Stimulated activated CD4-positive, alpha-beta T cell treated with anti-CD3 and anti-CD28 coated beads, Interleukin-1b, Interleukin-23, amount 100 ng/mL, for 1 hour (primary cell): ENCODE measurements at places on chromosomes 1 and 21.

GRCh38 chr1:151124763-151125403, 21.5 kb downstream of the SEMA6C start:
- DNase-seq: no peak

- no peak for DNase-seq
Observed at GRCh38 chr1:97745912-97746311, 174.9 kb downstream of the DPYD start.

- no peak for DNase-seq
Observed at GRCh38 chr1:6300342-6301048, 39.6 kb upstream of the GPR153 start.

DNA sequence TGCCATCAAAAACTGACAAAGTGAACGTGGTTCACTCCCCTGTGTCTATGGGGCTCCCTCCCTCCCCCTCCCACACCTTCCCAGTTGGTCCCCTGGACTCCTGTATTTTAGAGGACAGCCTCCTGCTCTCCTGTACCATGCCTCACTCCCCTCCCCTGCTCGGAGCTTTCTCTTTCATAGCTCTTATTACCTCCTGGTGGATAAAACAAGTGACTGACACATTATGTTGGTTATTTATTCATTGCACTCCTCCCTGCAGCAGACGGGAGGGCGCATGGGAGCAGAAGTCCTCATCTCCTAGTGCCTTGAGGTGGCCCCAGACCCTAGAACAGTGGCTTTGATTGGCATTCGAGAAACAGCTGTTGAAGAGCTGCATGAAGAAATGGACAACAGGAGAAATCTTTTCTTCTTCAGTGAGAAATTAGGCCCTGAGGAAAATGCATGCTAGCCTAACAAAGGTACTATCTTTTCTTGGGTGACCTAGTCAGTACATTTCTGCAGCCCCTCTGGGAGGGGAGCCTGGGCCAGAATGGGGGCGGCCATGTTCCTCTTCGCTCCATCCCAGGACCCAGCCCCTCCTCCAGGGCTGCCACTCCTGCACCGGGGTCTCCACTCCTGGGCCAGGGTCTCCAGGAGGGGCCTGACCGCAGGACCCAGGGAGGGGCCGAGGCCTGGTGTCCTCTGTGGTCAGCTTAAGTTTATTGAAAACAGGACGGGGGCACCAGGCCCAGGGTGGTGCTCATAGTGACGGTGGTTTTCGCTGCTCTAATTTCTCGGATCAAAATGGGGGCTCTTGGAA, 1.2 kb upstream of the TFF1 start:
- DNase-seq: no peak

GRCh38 chr1:153798468-153798780, 23.2 kb downstream of the SLC27A3 start:
- no peak for DNase-seq

DNA sequence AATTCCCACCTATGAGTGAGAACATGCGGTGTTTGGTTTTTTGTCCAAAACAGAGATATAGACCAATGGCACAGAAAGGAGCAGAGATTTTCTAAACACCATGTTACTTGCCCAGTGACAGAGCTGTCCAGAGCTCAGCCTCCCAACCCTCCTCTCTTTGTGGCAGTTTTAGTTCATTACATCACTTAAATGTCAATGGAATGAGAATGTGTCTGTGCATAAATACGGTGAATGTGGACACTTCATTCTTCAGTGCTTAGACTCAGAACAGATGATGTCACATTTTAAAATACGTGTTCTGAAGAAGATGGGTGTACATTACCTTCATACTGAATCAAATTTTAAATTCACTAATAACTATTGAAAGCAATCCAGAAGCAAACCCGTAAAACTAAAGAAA, 374.9 kb downstream of the DSCAM start:
- DNase-seq: no peak

DNA sequence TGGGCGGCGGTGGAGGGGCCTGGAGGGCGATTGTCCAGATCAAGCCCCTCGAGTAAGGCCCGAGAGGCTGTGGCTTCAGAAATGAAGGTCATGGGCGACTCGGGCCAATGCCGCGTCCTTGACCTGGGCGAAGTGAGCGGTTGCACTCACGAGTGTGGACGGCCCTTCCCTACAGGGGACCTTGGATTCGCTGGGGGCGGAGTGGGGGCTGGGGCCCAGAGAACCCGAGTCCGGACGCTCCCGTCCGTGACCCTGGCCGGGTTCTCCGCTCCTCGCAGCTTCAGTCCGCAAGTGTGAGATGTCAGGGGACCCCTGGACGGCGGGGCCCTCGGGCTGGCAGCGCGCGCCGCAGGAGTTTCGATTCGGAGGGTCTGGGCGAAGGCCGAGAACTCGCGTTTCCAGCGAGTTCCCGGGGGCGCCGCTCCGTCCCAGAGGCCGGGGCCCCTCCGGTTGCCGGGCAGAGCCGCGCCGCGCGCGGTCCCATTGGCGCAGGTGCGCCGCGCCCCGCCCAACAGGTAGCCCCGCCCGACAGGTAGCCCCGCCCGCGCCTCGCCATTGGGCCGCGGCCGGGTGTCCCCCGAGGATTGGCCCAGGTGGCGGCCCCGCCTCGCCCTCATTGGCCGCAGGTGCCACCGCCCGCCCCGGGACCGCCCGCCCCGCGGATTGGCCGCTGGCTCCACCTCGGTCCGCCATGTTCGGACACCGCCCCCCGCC, at the start of gene PRKCZ:
Gene PRKCZ (plus strand): TSS at position 694 of the 714 bp plus-strand sequence. CDS start 220 bp downstream, outside the sequence.
- peak; percentile 87 for DNase-seq

- no peak for DNase-seq
Observed at GRCh38 chr1:223712850-223713474, 623 bp downstream of the CAPN2 start.

DNA sequence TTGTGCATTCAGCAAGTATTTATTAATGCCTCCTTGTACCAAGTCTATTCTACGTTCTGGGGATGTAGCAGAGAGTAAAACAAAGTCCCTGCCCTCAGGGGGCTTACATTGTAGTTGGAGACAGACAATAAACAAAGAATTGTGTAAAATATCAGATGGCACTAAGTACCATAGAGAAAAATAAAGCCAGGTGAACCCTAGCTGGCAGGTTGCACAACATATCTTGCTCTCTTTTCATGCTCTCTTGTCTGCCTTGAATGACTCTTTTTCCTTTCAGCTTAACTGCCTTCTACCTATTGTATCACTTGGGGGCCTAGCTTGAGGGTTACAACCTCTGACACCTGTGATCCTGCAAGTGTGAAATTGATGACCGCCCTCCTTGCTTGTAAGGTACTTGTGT, 20.7 kb upstream of the FASLG start:
- no peak for DNase-seq

DNA sequence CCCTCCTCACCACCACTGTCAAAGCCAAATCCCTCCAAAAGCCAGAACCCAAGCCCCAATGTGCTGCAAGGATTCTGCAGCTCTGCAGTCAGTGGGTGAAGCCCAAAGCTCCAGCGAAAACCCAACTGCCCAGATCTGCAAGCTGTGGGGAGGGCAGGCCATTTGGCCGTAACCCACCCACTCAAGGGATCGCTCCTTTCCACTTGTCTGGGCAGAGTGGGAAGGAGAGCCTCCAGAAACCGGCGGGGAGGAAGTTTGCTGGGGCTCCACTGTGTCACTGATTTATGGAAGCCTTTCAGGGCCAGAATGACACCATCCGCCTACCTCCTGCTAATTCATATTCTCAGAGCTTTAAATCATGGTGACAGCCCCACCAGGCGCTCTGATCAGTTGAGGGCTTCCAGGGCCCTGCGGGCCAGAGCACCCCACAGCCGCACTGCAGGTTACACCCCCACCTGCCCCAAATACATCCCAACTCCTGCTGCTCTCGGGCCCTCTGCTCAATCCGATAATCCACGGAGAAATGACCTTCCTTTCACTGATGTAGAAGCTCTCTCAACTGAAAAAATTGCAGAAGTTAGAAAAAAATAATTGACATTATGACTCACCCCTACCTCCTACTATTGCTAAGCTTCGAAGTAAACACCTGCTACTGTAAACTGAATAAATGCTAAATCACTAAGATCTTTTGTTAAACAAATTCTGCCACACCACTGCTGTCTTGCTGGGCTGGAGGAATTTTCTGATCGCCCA, 40.6 kb upstream of the RAB4A start:
- DNase-seq: no peak

- no peak for DNase-seq
Observed at GRCh38 chr1:246151796-246152434, 355.2 kb downstream of the SMYD3 start.

DNA sequence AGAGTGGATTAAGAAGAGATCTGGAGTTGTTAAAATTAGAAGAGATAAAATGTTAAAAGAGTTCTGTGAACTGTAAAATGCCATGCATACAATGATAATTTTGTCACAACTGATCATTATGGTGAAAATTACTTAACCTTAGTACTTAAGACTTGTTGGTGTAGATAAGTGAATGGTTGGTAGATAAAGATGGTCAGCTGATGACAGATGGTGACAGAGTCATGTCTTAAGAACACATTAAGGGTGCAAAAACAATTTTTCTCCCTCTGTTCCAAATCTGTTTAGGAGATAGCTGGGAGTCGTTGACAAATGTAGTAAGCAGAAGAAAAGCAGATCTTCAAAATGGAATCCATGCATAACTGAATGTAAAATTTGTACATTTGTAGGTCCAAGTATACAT, 18.5 kb upstream of the CACHD1 start:
- DNase-seq: no peak

- DNase-seq: no peak
Observed at GRCh38 chr1:98792123-98792522, 130.6 kb downstream of the SNX7 start.

- DNase-seq: no peak
Observed at GRCh38 chr1:12601700-12602658, 16.0 kb downstream of the DHRS3 start.

- DNase-seq: no peak
Observed at GRCh38 chr1:62989497-62989896, 205.6 kb downstream of the ATG4C start.

DNA sequence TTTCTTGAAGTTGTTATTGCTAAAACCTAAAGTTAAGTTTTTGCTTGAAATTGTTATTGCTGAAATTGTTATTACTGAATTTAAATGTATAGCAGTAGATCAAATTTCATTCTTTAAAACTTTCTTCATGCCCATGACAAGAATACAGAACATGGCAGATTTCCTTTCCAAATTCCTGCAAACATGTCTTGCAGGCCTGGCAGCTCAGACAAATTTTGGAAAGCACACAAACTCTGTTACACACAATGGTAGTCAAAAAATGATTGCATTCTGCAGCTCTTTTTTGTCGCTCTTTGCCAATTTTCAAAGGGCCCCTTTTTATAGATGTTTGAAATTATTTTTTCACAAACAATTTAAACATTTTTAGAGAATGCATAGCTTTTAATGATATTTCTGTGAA, 1292.3 kb upstream of the B3GALT2 start:
- DNase-seq: no peak

GRCh38 chr1:208240662-208241355, 3.4 kb downstream of the PLXNA2 start:
- DNase-seq: no peak

DNA sequence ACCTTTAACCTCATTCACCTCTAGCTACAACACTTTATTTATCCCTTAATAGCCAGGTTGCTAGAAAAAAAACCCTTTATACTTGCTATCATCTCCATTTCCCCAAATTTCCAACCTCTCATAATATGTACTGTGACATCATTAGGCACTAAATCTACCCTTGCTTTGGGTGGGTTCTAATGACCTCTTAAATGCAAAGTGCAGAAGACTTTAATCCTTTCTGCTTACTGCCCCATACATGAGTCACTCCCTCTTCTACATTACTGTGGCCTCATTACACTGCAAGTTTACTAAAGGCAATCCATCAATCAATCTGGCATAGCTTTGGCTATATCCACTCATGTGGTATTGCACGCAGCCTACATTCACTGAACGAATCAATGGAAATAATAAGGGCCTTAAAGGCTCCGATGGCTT, 353.3 kb downstream of the SMYD3 start:
- no peak for DNase-seq

DNA sequence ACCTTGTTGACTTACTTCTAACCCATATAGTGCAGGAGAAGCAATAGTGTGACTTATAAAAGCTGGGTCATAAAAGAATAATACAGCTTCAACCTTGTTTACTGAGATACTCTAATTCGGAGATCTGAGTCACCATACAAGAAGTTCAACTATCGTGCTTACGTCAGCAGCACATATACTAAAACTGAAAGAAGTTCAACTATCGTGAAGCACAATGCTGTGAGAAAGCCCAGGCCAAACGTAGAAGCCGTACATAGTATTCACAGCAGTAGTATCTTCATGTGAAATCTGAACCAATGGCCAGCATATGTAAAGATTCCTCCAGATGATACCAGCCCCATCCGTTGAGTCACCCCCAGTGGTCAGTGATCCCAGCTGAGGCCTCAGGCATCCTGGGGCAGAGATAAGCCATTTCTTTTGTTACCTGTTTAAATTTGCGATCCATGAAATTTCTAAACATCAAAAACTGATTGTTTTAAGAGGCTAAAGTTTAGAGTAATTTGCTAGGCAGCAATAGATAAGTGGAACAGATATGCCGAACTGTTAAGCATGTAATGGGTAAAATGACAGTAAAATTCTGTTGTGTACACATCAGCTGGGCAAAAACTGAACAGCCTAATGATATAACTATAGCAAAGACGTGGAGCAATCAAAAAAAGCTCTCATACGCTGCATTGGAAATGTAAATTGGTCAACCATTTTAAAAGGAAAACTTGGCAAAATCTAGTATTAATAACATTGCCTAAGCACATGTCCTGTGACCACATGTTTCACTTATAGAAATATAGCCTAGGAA, 53.9 kb upstream of the SAMD13 start:
- no peak for DNase-seq

DNA sequence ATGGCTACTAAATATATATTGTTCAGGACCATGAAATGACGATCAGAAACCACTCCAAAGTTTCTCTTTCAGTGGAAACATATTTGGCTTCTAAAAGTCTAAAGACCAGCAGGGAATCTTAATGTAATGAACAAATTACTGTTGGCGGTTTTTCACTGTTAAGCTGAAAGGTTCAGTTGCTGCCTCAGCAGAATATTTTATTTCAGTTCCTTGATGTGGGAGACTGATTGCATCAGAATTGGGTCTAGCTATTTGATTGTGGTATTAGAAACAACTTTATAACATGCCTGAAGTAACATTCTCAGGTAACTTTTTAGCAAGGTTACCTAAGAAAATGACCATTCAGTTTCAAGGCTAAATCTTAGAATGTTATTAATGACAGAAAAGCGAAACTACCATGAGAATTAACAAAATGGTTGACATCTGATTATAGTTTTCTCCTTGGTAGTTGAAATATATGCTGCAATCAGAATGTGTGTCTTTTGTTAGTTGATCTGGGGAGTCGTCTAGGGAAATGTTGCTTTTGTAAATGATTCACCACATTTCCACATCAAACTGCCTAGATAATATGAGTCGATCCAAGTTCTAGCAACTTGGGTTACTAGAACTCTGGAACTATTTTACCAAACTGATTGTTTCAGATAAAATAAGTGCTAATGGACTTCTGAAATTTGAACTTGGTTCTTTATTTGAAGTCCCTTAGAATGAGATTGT, 200.4 kb downstream of the HMCN1 start:
- DNase-seq: no peak
